LoVo (cell line): ENCODE measurements at places on chromosomes 5 and 9.

- no peak for DNase-seq
These were observed 1.2 kb downstream of the ARRDC1 start for GRCh38 chr9:137606734-137607138.

DNA sequence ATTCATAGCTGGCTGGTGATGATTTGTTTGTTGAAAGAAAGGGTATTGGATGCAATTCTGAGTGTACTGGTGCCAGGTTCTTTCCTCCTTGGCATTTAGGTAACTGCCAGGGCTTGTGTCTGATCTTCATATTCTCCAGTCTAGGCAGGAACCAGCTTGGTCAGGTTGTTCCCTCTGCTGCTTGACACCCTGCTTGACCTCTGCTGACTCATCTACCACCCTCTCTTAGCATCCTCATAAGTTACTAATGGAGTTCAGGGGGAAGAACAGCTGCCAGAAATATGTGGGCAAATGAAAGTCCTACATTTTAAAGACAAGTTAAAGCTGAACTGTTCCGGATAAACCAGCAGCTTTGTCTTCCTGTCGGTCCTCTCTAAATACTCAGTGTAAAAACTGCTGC is 116.1 kb upstream of the TNC start:
- DNase-seq: no peak

- DNase-seq: no peak
These were observed 262.9 kb downstream of the ARRDC3 start for GRCh38 chr5:91119981-91120850.

- no peak for DNase-seq
These were observed 32.1 kb upstream of the RNF130 start for GRCh38 chr5:180103487-180104167.

DNA sequence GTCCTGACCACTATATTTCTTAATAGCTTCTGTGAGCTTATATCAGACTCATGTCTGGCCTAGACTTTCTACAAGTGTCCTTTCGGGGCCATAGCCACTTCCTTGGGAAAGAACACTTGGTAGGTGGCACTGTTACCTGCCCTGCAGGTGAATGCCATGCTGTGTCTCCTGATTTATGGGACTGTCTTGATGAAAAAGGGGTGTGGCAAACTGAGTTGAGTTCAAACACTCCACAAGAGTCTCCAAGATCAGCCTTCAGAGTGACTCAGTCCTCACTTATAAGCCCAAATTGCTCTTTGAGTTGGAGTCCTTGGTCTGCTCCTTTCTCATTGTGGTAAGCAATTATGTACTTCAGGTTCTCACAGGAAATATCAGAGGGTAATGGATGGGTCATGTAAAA is 9.9 kb upstream of the ANKHD1 start:
- DNase-seq: peak; percentile 43

GRCh38 chr5:43268188-43268820 is 44.9 kb downstream of the HMGCS1 start:
- no peak for DNase-seq

DNA sequence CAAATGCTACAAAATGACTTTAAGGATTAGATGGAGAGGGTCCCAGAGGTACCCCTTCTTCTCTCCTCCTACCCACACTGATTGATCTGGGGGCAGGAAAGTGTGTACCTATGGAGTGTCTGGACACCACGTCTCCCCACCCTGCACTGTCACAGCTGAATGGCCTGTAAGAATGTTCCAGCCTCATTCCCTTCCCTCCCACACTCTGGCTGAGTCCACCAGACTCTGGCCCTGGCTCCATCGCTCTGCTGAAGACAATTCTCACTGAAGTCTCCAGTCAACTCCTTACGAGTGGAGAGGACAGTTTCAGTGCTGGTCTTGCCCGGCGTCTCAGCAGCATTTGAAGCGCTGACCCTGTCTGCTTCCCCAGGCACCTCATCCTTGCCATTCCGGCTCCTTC is 105.8 kb downstream of the TTLL11 start:
- DNase-seq: no peak

- no peak for DNase-seq
These were observed 517.5 kb upstream of the FAM174A start for GRCh38 chr5:100017520-100018262.

DNA sequence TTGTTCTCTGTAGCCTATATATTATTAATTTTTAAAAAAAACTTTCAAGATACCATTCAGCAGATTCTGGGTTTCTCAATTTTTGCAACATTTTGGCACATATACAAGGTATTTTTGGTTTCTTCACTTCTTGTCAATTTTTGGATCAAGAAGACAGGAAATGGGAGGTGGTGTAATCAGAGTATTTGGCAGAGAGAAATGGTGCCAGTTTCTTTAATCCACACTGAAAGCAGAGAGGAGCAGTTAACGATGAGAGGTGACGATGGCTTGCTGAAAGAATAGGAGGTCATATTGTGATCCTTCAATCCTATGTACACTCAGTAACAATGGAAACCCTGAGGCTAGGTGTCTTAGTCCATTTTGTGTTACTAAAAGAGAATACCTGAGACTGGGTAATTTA is 16.4 kb downstream of the NNT start:
- DNase-seq: no peak

DNA sequence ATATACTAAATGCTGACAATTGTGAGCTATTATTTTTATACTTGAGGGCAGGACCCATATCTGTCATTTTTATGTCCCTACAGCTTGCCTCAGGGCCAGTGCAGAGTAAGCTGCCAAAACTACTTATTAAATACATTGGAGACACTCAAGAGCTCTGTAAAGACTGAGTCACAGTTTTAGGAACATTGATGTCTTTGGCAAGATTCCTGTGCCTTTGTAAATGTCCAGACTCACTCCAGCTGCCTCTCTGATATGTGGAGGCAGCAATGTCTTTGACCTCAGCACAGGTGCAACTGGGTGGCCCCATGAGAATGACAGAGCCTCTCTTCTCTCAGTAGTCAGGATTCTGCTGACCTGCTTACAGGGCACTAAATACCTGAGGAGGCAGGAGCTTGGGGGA is 363.2 kb downstream of the OSTF1 start:
- no peak for DNase-seq

DNA sequence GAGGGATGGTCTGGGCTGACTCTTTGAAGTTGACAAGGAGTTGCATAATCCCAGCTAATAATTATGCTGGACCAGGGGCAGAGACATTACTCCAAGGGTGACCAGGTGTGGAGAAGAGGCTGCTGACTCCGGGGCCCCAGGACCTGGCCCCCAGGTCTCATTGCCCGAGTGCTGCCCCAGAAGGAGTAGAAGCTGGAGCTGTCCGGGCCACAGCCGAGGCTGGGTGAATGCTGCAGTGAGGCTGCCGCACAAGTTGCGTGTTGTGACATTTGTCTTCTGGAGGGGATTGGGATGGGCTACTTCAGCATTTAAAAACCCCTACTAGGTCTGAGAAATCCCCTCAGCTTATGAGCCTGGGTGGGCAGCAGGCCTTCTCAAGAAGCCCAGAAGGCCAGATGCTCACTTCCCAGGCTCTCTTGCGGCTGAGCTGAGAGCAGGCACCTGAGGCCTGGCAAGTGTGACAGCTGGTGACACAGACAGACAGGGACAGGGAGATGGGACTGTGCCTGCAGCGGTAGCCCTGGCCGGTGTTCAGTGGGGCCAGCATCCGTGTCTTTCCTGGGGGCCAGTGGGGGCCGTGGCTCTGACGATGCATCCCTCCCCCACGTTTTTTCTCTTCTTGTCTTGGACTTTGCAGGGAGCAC is 122.8 kb downstream of the KCNIP1 start:
- no peak for DNase-seq

DNA sequence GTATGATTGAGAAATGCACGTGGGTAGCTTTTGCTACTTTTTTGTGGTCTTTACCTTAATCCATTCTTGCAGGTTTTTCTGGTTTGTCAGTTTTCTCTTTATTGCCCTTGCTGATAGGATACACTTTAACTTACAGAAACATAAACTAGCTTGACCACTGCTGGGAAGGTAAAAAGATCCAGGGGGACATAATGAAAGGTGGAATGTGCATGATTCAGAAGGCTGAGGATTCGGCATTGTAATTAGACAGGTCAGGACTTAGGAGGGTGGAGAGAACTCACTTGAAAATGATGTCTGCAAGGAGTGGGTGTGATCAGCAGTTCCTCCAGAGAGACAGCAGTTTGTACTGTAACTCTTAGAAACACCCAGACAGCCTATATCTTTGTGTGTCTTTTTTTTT is 19.8 kb upstream of the TXNDC8 start:
- no peak for DNase-seq

DNA sequence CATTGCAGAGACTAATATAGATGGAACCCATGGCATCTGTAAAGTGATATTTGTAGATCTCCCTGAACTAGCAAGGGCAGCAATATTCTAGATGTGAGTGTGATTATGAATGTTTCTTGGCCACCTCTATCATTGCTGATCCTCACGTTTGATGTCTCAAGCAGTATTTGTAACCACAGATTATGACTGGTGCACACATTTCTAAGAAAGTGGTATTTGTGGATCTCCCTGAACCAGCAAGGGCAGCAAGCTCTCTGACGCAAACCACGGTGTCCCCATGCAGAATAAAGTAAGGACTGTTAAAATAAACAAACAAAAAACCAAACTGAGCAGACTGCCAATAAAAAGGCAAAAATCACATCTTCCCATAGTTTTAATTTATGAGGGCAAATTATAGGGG is 301.3 kb downstream of the CSNK1G3 start:
- DNase-seq: no peak

- DNase-seq: no peak
These were observed 33.9 kb upstream of the GABBR2 start for GRCh38 chr9:98742325-98743280.

DNA sequence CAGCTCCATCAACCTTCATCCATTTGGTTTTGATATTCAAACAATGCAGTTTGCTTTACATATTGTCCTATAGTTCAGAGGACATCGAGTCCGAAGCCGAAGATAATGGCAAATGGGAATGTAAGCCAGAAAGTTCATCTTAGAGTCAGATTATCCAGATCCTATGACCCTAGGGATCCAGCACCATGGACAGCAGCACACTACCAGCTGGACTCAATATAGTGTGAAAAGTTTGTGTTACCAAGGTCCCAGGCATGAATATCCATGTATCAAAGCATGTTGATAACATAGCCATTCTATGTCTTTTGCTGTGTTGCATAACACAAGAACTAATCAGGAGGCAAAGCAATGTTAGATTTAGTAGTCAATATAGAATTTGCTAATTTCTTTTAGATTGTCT is 46.3 kb downstream of the FSTL4 start:
- DNase-seq: peak; percentile 35

- no peak for DNase-seq
These were observed 8.9 kb downstream of the PLPPR1 start for GRCh38 chr9:101037430-101037829.

- no peak for DNase-seq
These were observed 49.8 kb downstream of the RASEF start for GRCh38 chr9:83012922-83013838.

DNA sequence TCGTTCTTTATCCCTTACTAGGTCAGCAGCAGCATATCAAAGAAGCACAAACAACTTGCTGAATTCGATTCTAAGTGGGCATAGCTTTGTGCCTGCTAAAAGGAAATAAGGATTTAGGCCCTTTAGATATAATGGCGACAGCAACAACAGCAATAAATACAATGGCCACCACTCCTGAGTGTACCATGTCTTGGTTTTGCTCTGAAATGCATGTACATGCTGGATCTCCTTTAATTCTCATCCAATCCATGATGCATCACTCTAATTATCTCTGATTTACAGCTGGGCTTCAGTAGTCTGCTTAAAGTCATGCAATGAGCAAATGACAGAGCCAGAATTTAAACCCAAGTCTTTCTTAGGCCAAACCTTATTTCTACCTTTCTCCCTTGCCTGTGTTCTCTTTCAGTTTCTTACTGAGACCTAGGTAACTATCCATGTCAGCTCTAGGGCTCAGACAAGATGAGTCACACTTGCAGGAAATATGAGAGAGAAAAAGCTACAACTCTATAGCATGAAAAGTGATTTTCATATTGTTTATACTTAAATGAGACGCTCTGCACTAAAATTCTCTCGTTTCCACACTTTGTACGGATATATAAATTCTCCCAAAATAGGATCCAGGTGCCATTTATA is 111.8 kb downstream of the HMHB1 start:
- peak; percentile 57 for DNase-seq

DNA sequence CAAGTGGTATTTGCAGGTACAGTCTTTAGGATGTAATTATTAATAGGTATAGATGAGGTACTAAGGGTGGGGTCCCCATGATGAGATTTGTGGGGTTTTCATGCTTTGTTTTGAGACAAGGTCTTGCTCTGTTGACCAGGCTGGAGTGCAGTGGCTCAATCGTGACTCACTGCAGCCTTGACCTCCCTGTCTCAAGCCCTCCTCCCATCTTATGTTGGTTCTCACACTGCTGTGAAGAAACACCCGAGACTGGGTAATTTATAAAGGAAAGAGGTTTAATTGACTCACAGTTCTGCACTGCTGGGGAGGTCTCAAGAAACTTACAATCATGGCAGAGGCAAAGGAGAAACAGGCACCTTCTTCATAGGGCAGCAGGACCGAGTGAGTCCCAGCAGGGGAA is 217.5 kb downstream of the CDK5RAP2 start:
- DNase-seq: no peak

DNA sequence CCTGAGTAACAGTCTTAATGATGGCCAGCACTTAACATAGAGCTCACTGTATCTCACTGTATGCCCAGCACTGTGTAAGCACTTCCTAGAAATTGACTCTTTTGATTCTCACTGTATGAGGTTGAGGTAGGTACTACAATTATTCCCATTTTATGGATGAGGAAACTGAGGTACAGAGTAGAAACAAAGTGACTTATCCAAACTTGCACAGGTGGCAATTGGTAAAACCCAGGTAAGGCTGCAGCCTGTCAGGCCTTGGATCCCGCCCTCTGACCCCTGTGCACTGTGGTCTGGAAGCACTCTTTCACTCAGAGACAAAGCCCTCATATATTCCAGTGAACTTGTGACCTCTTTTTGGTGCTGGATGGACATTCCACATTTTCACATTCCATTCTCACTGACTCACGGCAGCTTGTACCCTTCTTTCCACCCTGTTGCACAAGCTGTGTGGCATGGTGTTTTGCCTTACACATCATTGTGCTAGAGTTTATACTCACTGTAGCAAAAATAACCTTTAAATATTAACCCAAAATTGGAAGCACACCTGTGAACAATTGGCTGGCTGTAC is 21.7 kb downstream of the ANKRD55 start:
- DNase-seq: peak; percentile 44

- no peak for DNase-seq
These were observed 347.6 kb downstream of the EBF1 start for GRCh38 chr5:158751961-158752655.

GRCh38 chr5:109611505-109611904 is 78.2 kb upstream of the MAN2A1 start:
- DNase-seq: no peak

DNA sequence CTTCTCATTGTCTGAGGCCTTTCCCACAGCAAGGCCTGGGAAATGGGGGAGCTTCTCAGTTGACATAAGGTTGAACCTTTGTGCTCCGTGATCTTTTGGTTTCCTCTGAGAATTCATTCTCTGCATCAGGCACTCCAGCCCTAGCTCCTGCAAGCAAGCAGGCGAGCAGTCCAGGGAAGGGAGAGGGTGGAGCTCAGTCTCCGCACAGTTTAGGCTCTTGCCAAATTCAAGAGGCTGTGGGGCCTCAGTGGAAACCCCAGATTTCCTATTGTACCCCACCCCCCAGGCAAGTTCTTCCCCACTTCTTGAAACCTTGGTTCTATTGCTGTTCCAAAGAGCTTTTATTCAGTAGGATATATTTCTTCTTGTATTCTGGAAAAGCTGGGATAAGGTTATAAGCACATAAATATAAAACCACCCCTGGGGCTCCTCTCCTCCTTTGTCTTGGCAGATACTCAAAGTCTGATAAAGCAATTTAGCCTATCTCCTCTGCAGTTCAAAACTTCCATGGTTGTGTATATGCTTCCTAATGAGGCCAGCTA is 147.2 kb downstream of the PDZD2 start:
- DNase-seq: no peak
